Caki2 (cell line): ENCODE measurements at places on chromosomes 11 and 22.

DNA sequence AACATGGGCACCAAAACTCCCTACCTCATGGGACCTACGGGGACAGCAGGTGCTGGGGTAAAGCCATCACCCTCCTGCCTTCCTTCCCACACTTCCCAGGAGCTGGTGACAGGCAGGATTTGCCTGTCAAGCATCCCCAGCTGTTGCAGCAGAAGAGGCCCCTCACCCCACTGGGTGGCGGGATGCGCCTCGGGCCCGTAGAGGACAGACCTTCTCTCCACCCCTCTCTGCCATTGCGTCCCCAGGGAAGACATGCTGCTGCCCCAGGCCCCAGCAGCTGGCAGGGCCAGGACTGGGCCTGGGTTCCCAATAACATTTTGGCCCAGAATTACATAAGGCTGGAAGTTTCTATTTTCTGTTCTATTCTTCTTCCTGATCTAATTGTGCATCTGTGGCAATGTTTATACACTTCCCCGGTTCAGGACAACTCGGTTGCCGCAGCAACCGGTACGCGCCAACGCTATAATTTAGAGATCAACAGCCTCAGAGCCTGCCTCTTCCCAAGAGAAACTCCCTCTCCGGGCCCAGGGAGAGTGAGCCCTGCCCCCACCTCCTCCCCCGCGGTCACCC lies 25.4 kb downstream of the KCNJ4 start:
- DNase-seq, result no peak

DNA sequence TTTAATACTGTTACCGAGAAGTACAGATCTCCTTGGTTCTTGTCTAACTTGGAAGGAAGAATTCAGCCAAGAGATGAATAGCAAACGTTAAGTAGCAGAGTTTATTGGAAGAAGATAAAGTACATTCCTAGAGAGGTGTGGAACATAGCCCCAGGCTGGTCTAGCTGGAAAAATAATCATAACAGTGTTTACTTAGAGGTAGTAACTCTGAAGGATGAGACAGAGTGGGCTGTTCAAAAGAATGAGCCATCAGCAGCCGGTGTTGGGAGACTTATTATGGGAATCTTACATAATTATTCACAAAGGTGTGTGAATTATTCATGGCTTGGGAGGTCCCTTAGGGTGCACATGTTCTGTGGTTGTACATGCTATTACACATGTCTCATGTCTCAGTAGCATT lies 276.5 kb downstream of the LUZP2 start:
- DNase-seq, result peak; percentile 4

- DNase-seq, result no peak
Observed at GRCh38 chr11:2393941-2394817, 6.4 kb upstream of the TSSC4 start.

DNA sequence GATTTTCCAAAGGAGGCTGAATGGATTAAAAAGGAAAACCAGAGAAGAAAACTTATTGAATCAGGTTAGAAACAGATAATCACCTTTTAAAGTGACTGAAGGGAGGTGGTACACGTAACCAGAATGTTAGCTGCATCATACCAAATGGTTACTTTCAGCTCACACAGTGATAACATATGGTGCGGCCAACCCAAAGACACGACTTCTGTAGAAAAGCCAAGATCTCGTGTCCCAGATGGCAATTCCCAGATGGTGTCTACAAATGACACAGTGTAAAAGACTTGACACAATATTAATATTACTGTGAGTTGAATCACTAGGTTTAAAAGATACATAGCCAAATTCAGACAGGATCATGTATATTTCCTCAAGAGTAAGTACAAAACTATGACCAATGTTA lies 5.2 kb downstream of the PPP2R1B start:
- no peak for DNase-seq

DNA sequence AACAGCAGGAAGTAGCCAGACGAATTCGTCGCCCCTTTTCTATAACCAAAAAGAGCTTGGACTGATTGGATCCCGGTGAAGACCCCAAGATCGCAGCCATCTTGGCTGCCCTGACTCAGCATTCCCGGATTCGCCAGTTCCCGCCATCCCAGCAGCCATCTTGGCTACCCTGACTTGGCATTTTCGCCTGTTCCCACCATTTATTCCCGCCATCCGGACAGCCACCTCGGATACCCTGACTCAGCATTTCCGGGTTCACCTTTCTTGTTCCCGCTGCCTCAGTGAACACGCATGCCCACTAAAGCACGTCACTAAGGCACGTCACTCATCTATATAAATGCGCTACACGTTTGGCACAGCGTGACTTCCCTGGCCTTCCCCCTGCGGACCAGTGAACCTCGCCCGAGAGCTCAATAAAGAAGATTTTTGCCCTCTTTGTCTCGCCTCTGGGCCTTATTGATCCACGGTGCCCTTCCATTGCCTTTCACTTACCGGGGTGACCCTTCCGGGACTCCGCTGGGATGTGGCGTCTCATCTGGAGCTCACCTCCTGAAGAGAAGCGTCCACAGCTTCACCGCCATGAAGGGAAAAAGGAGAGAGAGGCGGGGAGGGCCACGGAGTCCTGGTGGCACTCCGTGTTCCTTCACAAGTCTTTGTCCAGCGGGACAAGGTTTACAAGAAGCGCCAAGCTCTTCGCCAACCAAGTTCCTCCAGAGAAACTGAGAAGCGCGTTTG lies 4.0 kb upstream of the OR56A3 start:
- no peak for DNase-seq

DNA sequence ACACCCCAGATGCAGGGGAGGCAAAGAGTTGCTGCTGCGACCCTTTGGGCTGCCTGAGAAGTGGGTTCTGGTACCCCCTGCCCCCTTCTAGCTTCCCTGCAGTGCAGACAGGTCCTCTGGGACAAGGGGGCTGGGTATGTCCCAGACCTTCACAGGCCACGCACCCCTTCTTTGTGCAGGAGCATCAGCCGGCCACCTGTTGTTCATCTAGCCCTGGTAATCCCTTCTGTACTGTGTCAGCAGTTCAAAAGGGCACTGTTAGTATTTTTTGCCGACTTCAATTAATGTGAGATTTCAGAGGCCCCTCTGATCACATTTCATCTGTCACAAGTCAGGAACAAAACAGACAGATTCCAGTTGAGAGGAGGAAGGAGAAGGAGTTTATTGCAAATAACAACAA lies 49.9 kb downstream of the ALX4 start:
- no peak for DNase-seq

DNA sequence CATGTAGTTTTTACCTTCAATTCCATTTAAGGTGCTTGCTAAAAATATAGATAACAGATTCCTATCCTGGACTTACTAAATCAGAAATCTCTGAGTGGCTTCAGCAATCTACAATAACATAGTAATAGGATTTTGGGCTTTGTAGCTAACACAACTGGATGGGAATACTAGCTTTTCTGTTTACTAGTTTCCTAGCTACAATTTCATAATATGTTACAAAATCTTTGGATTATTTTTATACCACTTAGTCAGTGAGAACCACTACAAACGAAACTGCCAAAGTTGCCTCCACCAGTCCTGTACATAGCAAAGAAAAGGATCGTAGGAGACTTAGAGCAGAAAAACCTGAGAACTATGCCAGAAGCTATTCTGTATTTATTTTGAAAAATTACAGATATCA lies 87.7 kb upstream of the ANO3 start:
- DNase-seq, result no peak

- no peak for DNase-seq
Observed at GRCh38 chr11:45410391-45411227, 124.5 kb upstream of the SYT13 start.

DNA sequence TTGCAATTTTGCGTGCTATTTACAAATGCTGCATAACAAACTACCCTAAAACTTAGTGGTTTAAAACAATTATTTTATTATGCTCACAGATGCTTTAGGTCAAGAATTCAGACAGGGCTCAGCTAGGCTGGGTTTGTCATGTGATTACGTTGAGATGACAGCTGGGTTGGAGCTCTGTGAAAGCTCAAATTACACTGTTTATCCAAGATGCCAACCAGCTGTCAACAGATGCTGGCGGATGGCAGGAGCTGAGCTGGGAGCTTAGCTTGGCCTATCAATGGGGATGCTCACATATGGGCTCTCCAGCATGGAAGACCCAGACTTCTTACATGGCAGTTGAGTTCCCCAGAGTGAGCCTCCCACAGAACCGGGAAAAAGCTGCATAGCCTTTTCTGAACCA lies 62.7 kb downstream of the STK33 start:
- no peak for DNase-seq

GRCh38 chr11:128745311-128746136 lies 51.7 kb downstream of the FLI1 start:
- DNase-seq, result no peak

- no peak for DNase-seq
Observed at GRCh38 chr22:17893900-17894535, 119.7 kb upstream of the BID start.

- peak; percentile 20 for DNase-seq
Observed at GRCh38 chr11:111944139-111944538, 7.0 kb downstream of the DIXDC1 start.

DNA sequence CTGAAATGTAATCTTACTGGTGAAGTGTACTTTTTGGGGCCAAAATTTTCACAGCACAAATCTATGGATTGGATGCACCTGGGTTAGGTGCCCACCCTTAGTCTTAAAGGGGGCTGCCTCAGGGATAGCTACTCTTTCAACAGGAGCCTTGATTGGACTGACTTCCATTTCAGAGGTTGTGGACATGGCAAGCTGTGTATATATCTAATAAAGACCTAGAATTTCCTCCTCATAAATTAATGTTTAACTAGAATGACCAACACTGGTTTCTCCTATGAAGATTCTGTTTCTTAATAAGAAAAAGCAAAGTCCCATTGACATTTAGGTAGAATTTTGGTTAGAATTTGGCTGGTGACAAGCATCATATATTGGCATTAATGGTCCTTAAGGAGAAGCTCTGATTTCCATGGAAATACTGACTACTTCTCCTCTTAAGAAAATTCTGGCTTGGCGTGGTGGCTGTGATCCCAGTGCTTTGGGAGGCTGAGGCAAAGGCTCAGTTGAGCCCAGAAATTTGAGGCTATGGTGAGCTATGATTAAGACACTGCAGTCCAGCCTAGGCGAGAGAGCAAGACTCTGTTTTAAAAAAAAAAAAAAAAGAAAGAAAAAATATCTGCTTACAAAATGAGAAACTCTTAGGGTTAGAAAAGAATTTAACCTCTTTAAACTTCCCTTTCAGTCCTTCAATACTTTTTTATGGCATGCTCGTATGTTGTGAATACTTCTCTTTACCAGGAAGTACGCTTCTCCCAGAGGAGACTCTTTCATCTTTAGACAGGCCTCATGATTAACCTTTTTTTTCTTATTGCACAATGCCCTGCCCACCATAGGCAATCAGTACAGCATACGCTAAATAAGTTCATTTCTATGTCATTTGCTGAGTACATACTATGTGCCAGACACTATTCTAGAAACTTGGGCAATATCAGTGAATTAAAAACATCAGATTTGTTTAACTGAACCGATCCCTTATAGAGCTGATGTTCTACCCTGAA lies 77.2 kb downstream of the PRR5L start:
- DNase-seq, result no peak

- DNase-seq, result no peak
Observed at GRCh38 chr11:35621620-35622019, 3.4 kb downstream of the FJX1 start.

DNA sequence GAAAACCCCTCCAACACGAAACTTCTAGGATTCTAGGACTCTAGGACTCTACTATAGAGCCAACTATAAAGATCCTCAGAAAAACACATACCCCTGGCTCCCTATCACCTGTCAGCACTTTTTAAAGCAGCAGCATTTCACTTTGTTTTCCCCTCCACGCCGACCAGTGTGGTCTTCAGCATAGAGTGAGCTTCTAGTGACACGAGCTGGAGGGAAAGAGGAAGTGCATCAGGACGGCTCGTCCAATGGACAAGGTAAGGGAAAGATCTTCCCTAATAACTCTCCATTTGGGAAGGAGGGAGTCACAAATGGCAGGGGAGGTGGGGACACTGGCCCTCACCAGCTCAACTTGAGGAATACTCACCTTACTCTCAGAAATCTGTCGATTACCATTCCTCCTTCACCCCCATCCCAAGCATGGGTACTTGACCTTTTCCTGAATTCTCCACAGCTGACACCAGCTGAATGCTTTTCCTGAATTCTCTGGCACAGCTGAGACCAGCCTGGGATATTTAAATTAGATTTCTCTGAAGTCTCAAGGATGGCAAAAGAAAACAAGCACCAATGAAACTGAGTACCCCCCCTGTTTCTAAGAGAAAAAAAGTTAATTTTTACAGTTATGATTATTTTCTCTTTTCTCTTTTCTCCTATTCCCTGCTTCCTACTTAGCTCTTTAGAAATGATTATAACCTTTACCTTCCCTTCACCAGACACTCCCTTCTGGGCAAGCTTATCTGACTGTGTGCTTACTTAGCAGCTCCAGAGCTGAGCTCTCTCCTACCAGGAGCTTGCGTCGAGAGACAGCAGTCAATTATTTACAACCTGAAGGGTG lies 33.3 kb upstream of the NNMT start:
- DNase-seq, result peak; percentile 27

- DNase-seq, result no peak
Observed at GRCh38 chr11:88117281-88117858, 57.9 kb downstream of the RAB38 start.

- DNase-seq, result no peak
Observed at GRCh38 chr11:27204529-27204928, 158.5 kb downstream of the CCDC34 start.

- DNase-seq, result no peak
Observed at GRCh38 chr11:112693781-112694180, 267.4 kb upstream of the NCAM1 start.

DNA sequence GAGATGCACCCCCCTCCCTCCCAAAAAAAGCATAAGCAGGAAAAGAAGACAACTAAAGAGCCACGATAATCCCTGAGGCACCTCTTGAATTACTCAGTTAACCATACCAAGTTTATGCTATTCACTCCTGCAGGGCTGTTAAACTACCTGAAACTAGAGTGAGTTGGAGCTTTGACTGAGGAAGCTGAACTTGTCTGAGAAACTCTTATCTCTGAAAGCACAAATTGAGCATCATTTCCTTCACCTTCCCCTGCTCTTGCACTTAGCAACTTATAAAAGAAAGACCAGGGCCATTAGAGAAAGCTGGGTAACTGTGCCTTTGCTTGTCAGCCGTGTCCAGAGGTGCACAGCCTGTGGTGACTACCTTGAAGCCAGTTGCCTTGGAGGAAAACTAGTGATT lies 745.6 kb downstream of the NELL1 start:
- no peak for DNase-seq

DNA sequence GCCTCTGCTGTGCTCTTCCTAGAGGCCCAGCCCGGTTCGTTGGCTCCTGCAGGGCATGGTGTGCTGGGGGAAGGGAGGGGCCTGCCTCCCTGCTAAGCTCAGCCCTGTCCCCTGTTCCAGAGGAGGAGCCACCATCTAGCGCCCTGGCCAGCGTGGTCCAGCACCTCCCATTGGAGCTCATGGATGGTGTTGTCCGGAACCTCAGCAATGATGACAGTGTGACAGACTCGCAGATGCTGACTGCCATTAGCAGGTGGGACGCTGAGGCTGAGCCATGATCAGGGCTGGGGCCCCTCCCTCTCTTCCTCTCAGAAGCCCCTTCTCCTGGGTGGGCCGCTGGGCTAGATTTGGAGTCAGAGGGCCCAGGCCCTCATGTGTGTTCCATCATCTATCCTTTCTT lies 9.1 kb downstream of the USP35 start:
- DNase-seq, result no peak
